ENCODE measurements at places on chromosomes 3 and 15. TPM values are rescaled to one million over a fixed set of nuclear protein-coding genes. Genes with fewer than 3 reads are reported as not detected.

DNA sequence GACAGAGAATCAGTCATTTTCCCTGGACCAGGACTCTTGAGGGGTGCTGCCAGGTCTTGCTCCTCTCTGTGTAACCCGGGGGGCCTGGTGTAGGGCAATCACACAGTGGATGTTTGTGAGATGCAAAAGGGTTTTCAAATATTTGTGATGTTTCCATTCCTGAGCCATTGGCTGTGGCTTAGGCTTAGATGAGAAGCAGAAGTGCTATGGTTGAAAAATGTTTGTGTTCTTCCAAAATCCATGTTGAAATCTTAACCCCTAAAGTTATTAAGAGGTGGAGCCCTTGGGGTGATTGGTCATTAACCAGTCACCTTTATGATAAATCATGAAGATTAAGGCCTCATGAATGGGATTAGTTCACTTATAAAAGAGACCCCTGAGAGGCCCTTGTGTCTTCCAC lies 36.5 kb downstream of the CORO2B start:
- no peak for DNase-seq

DNA sequence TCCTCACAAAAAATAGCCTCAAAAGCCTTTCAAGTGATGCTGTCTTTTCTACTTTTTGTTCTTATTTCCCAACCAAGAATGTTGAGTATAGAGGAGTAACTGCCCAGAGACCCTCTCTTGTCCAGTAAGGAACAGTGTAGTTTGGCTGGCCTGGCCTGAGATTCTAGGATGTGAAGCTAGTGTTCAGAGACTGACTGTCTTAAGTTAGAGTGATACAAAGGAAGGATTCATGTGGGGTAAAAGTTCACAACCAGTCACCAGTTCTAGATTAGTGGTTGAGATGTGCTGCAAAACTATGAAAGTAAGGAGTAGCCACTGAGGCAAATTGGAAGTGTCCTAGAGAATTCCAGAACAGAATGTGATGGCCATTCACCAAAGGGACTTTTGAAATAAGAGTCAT lies 49.1 kb downstream of the RSRC1 start:
- DNase-seq, result no peak

DNA sequence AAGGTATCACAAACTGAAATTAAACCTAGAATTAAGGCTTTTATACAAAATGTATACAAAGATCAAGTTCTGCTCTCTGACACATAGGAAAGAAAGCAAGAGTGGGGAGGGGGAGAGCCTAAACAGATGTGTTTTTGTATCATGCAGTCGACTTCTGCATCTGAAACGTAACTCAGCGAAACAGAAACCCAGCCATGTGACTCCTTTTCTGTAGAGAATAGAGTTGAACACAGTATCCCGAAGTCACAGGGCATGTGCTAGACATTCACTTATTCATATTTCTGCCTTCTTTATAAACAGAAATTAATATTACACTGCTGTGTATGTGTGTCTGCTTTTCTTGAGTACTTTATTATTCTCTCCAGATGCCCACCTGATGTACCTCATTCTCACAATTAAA lies 121.0 kb downstream of the PDZRN3 start:
- DNase-seq, result peak; percentile 58

GRCh38 chr3:44468572-44469520 lies 8.6 kb downstream of the ZNF445 start:
- peak; percentile 53 for DNase-seq

GRCh38 chr3:174973465-174973864 lies 114.3 kb downstream of the NAALADL2 start:
- DNase-seq, result no peak

DNA sequence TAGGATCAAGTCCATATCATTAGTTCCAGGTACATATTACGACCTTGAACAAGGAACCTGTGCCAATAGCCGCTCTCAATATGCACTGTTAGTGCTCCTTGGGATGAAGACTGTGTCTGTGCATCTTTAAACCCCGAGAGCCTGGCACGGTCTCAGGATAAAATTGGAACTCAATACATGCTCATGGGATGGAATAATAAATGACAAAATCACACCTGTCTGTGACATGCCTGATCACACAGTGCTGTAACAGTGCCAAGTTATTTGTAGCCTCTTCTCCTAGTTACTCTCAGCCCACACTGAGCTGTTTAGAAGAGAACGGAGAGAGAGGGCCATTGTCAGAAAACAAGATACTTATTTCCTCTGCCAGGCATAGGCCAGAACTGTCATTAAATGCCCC lies 82.2 kb downstream of the SSR3 start:
- no peak for DNase-seq

GRCh38 chr3:129615751-129616281 lies 9.3 kb upstream of the PLXND1 start:
- DNase-seq, result no peak

GRCh38 chr3:131277836-131278497 lies 103.6 kb upstream of the NUDT16 start:
- peak; percentile 29 for DNase-seq

DNA sequence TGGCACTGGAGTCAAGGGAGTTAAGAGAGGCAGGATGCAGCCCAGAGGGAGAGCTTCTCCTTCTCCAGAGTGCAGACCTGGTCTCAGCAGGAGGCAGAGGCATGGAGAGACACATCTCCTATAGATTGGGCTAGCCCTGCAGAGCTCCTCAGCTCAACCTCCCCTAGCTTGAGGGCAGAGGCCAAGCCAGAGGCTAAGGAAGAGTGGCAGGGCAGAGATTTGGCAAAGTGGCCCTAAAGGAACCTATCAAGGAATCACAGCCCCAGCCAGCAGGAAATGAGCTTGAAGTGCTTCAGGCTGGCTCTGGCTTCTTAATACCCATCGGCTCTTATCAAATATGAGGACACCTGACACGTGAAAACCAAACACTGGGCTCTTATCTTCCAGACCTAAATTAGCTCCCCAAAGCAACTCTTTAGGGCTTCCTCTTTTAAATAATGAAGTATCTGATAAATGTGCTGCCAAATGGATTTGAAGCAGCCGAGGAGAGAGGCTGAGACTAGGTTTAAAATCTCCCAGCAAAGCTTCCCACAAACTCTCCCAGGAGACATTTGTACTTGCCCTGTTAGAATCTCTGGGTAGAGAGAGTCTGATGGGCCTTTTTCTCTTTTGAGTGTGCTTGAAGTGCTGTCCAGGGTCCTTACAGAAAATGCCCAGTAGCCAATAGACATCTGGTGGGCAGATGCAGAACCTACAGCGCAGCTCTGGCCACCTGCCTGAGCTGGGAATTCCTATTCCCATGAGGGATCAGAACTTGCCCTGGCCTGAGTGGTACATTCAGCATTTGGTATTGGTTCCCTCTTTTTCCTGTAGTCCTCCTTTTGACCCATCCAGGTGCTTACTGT lies 271.4 kb downstream of the CLSTN2 start:
- DNase-seq, result peak; percentile 53

GRCh38 chr15:94666553-94666952 lies 435.2 kb downstream of the MCTP2 start:
- DNase-seq, result no peak

- no peak for DNase-seq
Observed at GRCh38 chr15:38294126-38294525, 41.5 kb downstream of the SPRED1 start.

GRCh38 chr3:43349716-43350115 lies 63.4 kb downstream of the SNRK start:
- DNase-seq, result peak; percentile 71

DNA sequence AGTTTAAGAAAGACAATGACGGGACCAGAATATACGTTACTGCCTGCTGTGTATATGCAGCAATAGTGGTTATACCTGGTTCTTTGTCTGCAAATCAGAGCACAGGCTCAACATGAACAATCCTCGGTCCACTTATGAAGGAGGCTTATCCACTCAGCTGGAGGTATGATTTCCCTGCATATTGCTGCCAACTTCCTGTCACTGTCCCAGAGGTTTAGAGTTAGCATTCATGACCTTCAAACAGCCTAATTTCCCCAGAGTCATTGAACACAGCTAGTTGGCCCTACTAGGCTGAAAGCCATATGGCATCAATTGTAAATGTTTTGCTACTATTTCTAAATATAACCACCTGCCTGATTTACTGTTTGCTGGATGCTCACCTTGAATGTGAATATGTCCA lies 224.9 kb upstream of the ZNF717 start:
- DNase-seq, result no peak

- DNase-seq, result no peak
Observed at GRCh38 chr15:61410662-61411061, 181.6 kb upstream of the RORA start.

GRCh38 chr3:34067536-34068051 lies 269.2 kb downstream of the PDCD6IP start:
- DNase-seq, result no peak

DNA sequence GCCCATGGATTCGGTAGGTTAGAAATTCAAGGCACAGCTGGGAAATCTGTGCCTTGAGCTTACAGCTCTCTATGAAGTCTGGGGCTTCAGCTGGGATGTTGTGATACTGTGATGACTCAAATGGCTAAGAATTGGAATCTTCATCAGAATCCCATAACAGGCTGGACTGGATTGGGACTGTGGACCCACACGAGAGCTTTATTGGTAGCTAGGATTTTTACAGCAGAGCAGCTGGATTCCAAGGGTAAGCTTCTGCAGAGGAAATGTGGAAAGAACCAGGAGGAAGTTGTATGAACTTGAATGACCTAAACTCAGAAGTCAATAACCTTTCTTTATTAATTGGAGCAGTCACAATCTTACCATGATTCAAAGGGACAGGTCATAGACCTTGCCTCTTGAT lies 1187.1 kb downstream of the ROBO1 start:
- DNase-seq, result no peak

GRCh38 chr3:180117381-180118163 lies 80.8 kb upstream of the PEX5L start:
- DNase-seq, result peak; percentile 2

- no peak for DNase-seq
Observed at GRCh38 chr3:120245386-120245785, 39.6 kb downstream of the GPR156 start.

DNA sequence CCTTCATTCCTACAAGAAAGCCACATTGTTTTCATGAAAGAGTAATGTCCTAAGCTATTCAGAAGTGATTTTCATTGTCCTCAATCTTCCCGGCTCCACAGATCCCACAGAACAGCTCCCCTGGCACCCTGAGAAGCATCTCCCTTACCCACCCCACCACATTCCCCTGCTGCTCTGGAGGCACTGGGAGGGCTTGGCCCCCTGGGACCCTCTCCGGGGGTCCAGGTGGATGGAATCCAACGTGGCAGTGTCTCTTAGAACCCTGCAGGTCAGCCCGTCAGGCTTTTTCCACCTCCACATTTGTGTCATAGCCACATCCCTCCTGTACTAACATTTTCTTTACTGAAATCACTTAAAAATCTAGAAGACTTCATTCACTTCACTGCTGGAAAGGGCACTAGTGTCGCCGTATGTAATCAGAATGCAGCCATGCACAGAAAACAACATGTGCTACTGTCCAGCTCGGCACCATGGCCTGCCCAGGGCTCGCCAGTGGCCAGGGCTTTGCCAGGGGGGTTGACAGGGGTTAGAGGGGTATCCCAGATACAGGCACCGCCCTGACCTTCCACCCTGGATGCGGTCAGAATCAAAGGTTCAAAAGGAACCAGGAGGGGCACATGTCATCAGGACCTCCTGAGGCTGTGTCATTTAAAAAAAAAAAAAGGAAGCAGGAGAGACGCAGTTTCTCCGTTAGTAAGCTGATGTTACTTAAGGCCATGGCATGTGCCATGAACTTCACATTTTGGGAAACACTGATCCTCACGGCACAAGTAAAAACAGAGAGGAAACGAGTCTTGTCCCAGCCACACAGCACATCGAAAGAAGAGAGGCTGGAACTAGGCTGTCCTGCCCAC lies 106.3 kb downstream of the LSM3 start:
- no peak for DNase-seq

Gene KBTBD13
- total RNA-seq, result not detected

Gene DHX30
- 47.1 TPM for total RNA-seq

Gene SERPINI2
- not detected for total RNA-seq

Gene GPR171
- not detected for total RNA-seq

Gene SAMD7
- not detected for total RNA-seq

Gene TTC21A
- 1.5 TPM for total RNA-seq

Gene STX19
- total RNA-seq, result not detected

Measured in fibroblast of lung (primary cell).